ENCODE measurements at places on chromosomes 2 and 18. TPM values are rescaled to one million over a fixed set of nuclear protein-coding genes. Genes with fewer than 3 reads are reported as not detected.

CTAGE1 gene
- not detected for total RNA-seq

PDCD1 gene
- total RNA-seq, result 0.58 TPM

CENPO gene
- 12.6 TPM for total RNA-seq

PHLPP1 gene
- 20.7 TPM for total RNA-seq

ANKRD62 gene
- not detected for total RNA-seq

CFAP65 gene
- 0.23 TPM for total RNA-seq

RGPD4 gene
- not detected for total RNA-seq

NDC80 gene
- 7.4 TPM for total RNA-seq

SKA1 gene
- total RNA-seq, result 3.3 TPM

All from metanephros (tissue), 2 donors.